Stromal cell of bone marrow (primary cell): ENCODE measurements at places on chromosomes 1 and 21.
A peak's percentile ranks its signal among the peaks of the same experiment; 100 is the strongest.

DNA sequence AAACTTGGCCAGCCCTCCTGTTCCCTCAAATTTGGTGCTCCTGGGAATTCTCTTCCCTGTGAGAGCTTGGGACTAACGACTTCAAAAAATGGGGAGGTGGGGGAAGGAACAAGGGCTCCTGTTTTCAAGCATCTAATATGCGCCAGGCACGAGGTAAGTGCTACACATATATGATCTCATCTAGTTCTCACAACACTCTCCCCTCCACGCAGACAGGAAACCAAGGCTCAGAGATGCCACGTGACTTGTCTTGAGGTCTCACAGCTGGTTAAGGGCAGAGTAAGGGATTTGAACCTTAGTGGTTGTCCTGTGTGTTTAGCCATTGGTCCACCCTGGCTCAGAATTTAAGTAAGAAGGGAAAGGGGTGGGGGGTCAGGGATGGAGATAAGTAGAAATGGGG lies 125.9 kb downstream of the DMRTB1 start:
- DNase-seq: no peak

DNA sequence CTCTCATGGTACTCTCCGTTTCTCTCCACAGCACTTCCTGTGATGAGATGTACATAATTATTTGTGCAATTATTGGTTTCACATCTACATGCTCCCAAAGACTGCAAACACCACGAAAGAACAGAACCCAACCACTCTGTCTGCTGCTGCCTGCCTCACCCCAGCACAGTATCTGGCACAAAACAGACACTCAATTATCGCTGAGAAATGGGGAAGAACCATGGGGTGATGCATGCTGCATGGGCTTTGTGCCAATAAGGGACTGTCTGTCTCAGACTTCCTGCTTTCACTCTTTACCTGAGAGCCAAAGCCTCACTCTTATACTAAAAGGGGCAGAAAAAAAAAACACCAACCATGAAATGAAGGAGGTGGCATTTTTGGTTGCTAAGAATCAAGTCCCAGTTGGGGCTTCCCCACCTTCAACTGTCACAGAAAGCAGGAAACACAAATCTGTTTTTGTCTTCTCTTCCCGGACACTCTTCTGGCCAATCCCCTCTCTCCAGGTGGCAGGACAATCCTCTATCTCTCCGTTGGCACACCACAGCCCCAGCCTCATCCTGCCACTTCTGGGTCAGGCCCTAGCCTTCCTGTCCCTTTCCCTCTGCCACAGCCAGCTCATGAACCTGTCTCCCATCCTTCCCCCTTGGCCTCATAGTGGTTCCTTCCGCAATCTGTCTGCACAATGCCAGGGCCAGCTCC lies 82.0 kb downstream of the TGFBR3 start:
- DNase-seq: no peak

- DNase-seq: no peak
These were observed 11.2 kb downstream of the CD84 start for GRCh38 chr1:160567858-160568682.

DNA sequence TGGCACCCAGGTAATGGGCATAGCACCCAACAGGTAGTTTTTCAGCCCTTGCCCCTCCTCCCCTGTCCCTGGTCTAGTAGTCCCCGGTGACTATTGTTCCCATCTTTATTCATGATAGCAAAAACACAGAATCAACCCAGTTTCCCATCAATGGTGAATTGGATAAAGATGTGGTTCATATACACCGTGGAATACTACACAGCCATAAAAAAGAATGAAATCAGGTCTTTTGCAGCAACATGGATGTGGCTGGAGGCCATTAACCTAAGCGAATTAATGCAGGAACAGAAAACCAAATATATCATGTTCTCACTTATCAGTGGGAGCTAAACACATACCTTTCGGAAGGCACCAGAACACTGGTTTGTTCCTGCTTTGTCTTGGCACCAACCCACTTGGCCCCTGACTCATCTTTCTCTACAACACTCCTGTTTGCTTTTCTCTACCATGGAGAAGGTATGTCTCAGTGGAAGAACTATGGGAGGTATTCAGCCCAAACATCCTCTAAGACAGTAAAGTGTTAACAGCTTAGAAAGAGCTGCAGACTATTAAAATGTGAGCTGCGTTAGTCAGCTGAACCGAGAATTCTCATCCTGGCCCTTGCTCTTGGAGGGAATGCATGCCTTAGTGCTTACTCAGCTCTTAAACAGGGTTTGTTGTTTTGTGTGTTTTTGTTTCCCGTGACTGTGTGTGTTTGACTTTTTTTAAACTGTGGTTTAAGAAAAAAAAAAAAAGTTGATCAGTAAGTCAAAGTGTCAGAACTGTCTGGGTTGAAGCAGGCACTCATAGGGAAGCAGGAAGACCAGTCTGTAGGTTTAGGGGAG lies 203.0 kb downstream of the TOMM20 start:
- peak; percentile 97 for DNase-seq

DNA sequence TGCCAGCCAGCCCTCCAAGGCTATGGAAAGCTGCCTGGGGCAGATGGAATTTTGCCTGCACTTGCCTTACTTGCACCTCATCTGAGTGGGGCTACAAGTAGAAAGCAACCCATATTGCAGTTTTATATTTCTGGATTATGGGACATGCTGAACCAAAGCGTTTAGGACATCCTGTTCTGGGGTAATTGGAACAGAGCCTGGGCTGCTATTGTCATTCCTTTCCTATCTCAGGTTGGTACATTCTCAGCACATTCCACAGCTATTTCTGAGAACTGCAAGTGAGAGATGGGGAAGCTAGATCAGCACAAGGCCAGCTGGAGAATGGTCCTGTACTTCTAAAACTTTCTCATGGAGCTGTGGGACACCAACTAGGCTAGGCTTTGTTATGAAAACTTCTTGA lies 713.8 kb downstream of the KCNT2 start:
- DNase-seq: no peak

DNA sequence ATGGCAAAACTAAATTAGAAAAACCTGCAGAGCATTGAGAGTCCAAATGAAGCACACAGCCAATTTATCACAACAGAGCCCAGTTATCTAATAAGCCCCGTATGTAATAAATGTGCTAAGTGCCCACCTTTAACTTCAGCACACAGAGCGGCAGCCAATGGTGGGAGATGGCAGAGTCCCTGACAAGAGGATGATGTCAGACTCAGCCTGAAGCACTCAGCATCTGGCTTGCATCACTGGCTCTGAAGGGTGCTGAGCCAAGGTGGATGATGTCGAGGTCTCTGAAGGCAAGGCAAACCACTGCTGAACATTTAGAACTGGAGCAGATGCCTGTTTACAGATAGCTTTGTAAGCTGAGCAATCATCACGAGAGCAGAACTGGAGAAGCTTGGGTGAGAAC lies 118.3 kb downstream of the NUF2 start:
- DNase-seq: no peak

DNA sequence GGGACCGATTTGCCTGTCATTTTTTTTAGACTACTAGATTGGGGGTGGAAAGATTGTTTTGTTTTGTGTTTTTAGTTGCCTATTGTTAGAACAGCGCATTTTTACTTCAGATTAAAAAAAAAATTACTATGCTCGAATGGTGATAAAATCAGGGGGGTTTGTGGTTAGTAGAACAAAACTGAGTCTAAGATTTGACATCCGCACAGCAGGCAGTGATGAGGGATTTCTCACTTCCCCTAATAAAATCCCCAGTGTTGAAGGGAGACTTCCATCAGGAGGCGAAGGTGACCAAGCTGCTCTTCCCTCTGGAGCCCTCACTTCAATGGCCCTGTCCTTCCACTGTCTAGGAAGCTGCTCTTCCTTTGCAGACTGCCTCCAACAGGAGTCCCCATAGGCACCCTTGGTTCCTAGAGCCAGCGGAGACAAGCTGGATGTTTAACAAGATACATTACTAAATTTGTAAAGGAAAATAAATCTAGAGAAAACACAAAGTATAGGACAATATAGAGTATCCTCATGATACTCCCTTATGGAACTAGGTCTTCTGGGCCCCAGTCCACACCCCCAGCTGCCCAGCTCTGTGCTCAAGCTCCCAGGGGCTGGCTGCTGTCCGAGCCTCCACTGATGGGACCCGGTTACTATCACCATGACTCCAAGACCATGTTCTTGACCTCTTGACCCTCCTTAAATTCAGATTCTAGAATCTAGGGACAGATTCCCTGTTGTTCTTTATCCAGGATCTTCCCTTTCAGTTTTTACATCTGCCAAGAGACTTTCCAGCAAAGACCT lies 31.0 kb downstream of the TENT5C start:
- DNase-seq: no peak

- DNase-seq: peak; percentile 13
These were observed 9.4 kb downstream of the CORT start for GRCh38 chr1:10459184-10459583.

GRCh38 chr21:17979763-17980162 lies 160.6 kb upstream of the C21orf91 start:
- DNase-seq: no peak

DNA sequence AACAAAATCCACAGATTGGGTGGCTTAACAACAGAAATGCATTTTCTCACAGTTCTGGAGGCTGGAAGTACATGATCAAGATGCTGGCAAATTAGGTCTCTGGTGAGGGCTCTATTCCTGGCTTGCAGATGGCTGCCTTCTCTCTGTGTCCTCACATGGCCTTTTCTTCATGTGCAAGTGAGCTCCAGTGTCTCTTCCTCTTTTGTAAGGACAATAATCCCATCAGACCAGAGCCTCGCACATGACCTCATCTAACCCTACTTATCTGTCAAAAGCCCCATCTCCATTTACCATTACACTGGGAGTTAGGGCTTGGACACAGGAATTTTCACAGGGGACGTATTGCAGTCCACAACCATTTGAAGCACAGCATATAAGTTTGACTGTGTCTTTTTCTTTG lies 181.6 kb downstream of the NEGR1 start:
- no peak for DNase-seq

- DNase-seq: no peak
These were observed 30.7 kb downstream of the CDCA8 start for GRCh38 chr1:37723072-37723389.

DNA sequence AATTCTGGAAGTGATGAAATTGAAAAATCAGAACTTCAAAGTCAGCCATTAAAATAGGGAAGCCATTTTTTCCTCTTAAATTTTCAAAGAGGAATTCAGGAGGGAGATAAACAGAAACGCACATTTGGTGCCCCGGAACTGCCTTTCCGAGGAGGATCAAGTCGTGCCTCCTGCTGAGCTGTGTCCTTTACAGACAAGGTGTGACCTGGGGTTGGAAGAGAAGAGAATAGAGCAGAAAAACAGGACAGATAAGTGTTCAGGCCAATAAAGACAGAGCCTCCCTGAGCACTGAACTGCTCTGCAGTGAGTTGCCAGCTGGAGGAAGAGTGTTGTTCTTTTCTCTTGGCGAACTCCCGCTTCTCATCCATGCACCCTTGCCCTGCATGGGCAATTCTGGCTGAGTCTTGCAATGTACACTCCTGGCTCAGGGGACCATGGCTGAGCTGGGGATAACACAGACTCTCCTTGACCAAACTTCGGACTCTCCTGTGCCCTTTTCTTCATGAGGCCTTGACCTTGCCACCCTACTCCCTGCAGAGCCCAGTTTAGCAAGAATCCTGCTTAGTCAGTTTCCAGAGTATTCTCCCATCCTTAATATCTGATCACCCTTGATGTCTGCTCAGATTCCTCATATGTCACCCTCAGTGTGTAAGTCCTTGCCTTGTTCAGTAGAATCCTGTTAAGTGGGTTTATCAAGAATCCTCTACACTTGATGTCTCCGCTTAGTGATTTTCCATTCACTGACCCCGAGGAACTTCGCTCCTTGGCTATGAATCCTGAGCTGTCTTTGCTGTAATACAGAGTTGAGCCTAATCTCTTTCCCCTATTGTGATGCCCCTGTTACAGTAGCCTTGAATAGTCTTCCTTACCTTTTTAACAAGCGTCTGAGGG lies 1.3 kb upstream of the MTARC1 start:
- no peak for DNase-seq

- DNase-seq: no peak
These were observed 68.2 kb upstream of the KCNJ6 start for GRCh38 chr21:37984416-37984815.

DNA sequence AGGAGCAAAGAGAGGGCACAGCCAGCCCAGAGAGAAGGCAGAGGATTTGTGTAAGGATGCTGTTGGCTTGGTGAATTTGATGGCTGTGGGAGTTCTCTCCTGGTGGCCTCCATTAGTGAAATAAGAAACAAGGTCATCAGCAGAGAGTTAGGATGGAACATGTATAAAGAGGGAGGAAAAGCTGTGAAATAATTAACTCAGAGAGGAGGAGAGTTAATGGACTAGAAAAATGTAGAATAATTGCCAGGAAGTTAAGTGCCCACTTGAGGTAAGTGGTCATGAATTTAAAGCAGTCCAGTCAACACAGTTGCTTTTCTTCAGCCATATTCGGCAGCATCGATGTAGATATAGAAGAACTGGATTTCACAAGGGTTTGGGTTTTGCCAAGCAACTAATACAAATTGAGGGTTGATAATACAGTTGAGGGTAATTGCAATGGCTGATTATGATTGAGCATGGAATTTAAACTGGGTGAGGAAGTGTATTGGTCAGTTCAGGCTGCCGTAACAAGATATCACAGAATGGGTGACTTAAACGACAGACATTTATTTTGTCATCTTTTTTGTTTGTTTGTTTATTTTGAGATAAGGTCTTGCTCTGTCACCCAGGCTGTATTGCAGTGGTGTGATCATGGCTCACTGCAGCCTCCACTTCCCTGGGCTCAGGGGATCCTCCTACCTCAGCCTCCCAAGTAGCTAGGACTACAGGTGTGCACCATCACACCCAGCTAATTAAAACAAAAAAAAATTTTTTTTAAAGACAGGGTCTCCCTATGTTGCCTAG lies 31.7 kb upstream of the KLF17 start:
- no peak for DNase-seq

- no peak for DNase-seq
These were observed 11.1 kb downstream of the LEMD1 start for GRCh38 chr1:205410581-205411298.

- DNase-seq: peak; percentile 59
These were observed 62.5 kb upstream of the TARBP1 start for GRCh38 chr1:234541286-234541975.

DNA sequence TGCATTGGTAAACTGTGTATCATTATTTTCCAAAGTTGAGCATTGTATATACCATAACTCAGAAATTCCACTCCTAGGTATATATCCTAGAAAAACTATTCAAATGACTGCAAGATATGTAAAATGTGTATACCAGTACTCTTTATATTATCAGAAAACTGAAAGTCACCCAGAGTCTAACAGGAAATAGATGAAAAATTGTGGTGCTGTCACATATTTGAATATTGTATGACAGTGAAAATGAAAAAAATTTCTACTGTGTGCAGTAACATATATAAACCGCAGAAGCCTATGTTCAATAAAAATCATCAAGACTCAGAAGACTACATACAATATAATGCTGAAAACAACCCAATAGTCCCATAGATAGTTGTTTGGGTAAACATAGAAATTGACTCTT lies 74.4 kb upstream of the LYPLAL1 start:
- no peak for DNase-seq

DNA sequence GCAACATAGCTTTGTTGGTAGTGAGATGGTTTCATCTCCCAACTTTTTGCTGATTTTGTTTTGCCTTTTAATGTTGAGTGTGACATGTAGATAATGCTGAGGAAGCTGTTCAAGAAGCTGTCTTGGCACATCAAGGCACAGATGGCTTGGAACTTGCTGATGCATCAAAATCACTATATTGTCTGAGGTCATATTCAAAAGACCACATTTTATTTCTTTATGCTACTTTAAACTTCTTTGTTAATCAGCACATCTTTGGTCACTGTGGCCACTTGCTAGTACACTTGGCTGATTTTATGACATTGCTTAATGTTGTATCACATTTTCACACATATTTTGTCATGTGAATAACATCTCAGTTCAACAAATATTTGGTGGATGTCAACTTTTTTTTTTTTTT lies 87.1 kb upstream of the BCL10 start:
- DNase-seq: no peak
